HEK293T (cell line): ENCODE measurements at places on chromosomes 2 and 18.

- no peak for DNase-seq
Measured at GRCh38 chr2:9771481-9772017, 71.7 kb upstream of the TAF1B start.

DNA sequence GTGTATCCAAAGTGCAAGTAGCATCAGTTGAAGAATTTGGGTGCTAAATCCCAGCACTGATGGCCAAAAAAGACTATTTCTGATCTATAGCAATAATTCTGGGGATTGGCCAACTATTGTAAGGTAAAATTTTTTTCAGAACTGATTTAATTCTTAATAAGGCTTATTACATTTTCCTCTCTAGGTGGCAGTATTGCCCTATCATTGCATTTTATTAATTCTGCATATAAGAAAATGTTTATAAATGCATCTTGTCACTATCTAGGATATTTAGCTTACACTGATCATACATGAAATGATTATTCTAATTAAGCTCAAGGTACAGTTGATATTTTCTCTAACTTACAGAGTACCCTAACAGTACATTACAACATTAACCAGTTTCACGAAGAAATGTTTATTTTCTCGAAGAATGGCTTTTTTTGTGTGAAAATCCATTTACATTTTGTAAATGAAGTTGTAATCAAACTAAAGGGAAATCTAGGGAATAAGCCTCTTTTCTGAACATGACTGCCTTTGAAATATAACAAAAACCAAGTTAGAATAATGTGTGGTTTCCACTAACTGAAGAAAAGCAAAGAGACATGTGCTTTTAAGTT is 11.0 kb downstream of the TTN start:
- DNase-seq: peak; percentile 10

- DNase-seq: no peak
Measured at GRCh38 chr18:61398961-61399705, 65.9 kb downstream of the CDH20 start.

DNA sequence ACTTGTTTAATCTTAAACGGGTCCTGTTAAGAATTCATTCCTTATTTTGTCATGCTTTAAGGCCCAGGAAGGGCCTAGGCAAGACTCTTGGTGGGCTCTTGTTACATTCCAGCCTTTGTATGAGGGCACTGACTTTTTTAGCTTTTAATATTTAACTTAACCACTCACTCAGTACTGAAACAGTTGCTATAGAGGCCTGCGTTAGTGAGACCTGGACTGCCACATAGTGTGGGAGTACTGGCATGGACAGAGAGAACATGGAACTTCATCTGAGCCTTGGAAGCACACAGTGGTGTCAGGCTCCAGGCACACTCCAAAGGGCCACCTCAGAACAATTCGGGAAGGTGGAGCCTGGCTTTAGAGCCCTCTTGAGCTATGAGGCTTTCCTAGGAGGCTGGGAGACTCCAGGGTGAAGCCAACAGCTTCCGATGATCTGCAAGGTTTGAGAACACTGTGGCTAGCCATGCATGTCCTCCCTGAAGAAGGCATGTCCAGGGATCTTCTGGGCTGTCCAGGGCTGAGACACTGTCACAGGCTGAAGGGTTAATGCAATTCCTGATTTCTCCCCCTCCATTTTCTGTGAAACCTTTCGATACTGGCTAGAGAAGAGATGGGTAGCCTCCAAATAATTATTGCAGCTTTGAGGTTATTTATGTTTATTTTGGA is 155.4 kb upstream of the ACAA2 start:
- no peak for DNase-seq

GRCh38 chr2:88170472-88170892 is 336 bp downstream of the THNSL2 start:
- no peak for DNase-seq

DNA sequence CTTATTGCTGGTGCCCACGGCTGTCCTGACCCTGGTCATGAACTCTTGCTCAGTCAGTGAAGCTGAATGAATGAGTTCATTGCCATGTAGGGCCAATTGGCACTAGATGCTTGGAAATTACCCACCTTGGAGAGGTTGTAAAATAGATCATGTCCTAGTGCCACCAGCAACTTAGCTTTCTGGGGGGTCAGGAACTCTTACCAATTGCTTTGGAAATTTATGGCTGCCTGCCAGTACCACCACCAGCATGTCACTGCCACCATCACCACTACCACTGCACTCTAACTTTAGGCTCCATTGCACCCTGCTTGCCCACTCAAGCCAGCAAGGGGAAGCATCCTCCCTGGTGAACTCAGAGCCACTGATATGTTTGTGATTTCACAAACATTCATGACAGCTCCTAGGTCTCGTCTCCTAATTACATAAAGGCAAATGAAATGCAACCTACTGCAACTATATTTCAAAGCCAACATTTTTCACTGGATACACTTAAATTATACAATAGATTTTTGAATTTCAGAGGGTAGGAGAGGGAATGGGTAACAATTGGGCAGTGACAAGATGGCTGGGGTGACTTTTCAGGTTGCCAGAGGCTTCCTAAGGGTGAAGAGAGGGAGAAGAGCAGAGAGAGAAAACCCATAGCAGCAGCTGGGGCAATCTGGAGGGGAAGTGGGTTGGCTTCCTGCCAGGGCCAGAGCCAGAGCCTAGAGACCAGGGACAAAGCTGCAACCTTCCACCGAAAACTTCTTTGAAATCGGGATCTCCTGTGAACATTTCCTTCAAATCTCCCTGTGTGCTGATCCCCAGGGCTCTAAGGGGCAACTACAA is 3.5 kb upstream of the EMILIN1 start:
- no peak for DNase-seq

DNA sequence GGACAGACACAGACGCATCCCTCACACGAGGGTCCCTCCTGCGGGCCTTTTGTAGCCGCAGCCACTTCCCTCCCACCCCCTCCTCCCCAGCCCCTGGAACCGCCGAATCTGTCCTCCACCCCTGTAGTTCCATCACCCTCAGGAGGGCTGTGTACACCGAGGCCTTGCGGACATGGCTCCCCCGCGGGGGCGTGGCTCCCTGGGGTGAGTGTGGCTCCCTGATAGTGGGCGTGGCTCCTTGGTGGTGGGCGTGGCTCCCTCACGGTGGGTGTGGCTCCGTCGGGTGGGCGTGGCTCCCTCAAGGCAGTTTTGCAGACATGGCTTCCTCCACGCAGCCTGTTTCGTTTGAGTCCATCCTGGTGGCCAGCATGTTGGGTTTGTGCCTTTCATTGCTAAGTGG is 420.7 kb upstream of the SALL3 start:
- DNase-seq: no peak

DNA sequence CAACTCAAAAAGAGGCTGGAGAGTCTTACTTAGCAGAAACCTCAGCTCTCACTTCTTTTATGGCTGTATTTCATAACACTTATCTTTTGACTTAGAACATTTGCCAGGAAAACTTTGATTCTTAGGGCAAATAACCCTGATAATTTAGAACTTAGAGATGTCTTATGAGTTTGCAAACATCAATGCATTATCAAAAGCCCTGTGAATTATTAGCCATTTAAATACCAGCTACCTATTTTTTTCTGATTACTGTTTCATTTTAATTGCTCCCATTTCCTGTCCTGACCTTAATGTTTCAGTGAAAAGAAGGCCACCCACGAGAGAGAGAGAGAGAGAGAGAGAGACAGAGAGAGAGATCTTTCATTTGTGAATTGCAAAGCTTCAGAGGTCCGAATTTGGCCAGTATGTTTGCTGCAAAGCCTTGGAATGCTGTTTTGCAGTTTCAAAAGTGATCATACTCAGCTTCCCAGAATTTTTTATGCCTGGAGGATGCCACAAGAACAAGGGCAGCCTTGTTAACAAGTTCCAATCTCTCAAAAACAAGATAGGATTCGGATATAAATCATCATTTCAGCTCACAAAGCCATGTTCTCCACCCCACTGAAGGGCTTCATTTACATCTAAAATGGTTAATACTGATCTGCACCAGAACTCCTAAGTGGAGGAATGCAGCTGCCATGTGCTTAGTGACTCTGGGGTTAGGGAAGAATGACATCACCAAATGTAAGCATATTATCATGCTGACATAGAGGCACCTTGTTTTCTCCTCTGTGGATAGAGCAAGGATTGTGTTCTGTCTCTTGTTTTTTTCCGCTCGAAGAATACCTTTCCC is 478.2 kb downstream of the ARHGAP15 start:
- DNase-seq: no peak

GRCh38 chr18:39846265-39846664 is 2108.8 kb upstream of the PIK3C3 start:
- no peak for DNase-seq

DNA sequence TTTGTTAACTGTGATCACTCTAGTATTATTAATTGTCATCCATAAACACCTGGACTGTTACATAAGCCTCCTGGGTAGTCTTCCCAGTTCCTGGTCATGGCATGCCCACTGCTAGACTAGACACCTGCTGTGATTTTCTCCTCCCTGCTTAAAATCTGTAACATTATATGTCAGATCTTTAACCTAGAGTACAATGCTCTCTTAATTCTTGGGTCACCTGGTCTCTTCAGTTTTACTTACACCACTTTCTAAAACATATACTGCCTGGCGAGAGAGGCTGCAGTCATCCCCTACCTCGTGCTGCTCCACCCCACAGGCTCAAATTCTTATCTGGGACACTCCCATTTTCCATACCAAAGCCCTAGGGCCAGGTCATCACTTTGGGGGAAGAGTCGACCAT is 161.3 kb downstream of the CDH2 start:
- DNase-seq: no peak

DNA sequence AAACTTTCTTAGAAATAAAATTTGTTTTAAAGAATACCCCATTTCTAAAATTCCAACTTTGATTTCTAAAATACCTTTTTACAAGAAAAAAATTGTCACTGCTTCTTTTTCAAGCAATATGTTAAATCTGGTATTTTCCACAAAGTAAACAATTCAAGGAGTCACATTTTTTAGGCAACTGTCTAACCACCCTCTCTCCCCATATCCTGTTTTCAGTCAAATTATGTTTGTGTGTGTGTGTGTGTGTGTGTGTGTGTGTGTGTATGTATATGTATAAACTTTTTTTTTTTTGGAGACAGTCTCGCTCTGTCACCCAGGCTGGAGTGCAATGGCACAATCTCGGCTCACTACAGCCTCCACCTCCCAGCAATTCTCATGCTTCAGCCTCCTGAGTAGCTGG is 59.3 kb downstream of the ADNP2 start:
- no peak for DNase-seq

DNA sequence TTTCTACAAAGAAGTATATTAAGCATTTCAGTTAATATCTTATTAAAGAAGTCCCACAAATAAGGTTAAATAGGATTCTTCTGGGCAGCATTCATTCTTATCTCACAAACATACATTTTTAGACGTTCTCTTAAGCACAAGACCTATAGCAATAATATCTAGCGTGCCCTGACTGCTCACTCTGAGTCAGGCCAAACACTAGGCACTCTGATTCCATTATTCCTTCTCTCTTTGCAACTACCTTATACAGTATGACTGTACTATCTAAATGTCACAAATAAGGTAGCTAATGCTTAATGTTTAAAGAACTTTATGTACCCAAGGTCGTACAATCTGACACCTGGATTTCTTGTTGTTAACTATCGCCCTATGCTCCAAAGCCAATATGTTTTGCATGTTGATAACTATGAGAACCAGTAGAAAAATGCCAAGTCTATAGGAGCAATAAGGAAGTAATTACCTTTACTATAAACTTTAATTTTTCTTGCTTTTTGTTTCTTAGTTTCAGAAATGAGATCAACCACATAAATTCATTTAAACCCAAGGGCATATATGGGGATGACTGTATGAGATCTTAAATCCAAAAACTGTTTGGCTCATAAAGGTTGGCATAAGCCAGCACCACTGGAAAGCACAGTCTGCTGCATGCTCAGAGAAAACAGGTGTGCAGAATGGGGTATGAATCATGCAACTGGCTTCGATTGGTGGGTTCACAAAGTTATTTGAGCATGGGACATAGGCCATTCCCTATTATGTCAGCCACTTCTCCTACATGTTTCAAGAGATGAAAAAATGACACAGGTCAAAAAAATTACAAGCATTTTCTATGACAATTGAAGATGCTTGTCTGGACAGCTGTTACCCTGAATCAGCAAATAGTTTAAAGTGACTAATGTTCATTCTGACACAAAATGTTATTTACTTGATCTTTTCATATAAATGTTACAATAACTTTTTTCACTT is 352.0 kb downstream of the IRS1 start:
- DNase-seq: no peak

- DNase-seq: no peak
Measured at GRCh38 chr2:114642988-114643553, 200.6 kb downstream of the DPP10 start.

DNA sequence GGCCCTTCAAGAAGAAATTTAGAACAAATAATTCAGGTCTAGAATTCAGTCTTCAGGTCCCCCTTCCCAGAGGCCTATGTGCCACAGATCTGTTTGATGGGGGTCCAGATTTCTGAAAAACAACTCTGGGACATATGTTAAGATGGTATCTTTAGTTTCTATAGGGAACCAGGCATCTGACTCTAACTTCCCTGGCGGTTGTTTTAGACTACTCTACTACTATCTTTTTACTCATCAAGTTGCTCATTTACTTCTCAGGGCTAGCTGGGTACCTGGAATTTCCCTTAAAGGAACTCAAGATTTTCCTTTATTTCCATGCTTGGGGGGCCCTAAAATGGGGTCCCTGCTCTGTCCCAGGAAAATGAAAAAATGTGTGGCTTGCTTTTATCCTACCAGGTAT is 114.7 kb upstream of the RAB6C start:
- no peak for DNase-seq

- no peak for DNase-seq
Measured at GRCh38 chr2:158633261-158633660, 161.9 kb upstream of the DAPL1 start.

- DNase-seq: no peak
Measured at GRCh38 chr2:1864981-1865421, 120.7 kb upstream of the PXDN start.
